ENCODE measurements at places on chromosomes 4 and X.

DNA sequence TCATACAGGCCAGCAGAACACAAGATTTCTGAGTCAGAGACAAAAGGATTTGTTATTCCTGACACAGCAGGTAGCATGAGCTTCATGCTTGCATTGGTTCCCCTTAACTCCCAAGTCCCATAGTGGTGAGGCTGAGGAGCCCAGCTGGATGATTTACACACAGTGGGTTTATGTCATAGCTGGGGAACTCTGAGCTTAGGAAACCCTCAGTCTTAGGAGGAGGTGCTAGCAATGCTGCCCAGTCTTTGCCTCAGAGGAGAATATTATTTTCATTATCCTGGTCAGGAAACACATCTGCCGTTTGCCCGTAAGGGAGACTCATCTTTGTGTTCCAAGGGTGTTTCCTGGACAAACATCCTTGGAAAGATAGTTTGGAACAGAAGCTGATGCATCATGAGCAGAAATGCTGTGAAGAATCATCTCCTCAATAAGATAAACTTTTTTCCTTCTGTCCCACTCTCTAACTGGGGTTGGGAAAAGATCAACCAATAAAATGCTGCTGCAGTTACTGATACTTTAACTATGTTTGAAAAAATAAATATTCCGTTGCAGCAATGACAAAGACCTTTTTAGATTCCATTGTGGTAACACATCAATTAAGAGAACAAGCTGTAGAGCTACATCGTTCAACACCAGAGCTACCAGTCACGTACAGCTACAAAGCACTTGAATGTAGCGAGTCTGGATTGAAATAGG lies 146.8 kb downstream of the DCLK2 start:
- DNase-seq = no peak

DNA sequence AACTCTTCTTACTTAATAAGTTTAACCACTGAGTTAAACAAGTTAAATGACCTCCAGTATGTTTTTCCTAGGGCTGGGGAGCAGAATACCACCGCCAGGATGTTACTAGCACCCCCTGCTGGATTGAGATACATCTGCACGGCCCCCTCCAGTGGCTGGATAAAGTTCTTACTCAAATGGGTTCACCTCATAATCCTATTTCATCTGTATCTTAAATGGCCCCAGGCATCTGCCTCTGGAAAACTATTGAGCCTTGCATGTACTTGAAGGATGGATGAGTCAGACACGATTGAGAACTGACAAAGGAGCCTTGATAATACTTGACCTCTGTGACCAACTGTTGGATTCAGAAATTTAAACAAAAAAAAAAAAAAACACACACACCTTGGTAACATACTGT lies 61.5 kb upstream of the MMAA start:
- DNase-seq = peak; percentile 83

- no peak for DNase-seq
Observed at GRCh38 chrX:153411255-153411987, at the start of gene ZFP92. TSS of gene ZFP92 (plus strand) at chrX:153411472. CDS start at chrX:153418323, 6,851 bp downstream.

- no peak for DNase-seq
Observed at GRCh38 chr4:6494431-6495295, 22.2 kb upstream of the PPP2R2C start.

- DNase-seq = no peak
Observed at GRCh38 chr4:10589321-10589720, 95.2 kb downstream of the CLNK start.

DNA sequence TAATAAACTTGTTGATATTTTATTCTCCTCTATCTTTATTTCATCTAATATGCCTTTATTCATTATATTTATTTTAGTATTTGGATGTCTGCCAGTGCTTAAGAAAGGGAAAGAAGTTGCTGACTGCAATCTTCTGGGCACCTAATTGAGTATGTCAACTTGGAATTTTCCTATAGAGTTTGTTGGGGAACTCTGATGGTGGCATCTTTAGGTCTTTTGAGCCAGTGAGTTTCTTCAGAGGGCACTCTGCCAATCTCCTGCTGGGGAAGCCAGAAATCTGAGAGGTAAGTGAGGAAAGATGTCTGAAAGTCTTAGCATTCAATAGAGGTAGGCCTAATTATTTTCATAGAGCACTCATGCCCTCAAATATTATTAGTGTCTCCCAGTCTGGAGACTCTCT lies 475.0 kb downstream of the GABRG1 start:
- DNase-seq = no peak

GRCh38 chrX:55135171-55135570 lies 46.4 kb downstream of the PAGE2 start:
- DNase-seq = no peak

DNA sequence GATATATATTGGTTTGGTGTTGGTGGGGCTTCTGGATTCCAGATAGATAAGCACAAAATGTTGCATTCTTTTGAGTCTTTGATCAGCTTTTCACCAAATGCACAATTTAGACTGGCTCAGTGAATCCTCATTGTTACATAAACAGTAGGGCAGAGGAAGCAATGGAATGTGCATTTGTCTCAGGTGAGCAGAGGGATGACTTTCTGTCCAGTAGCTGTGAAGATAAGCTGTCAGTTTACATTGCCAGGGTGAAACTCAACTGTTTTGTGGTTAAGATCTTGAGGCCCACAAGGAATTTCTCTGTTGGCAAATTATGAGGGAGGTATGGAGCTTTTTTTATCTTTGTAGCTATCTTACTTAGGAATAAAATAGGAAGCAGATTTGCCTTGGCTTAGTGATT lies 168.0 kb downstream of the GALNTL6 start:
- no peak for DNase-seq

- DNase-seq = no peak
Observed at GRCh38 chr4:10117359-10118047, 904 bp upstream of the WDR1 start.

- no peak for DNase-seq
Observed at GRCh38 chr4:138103597-138104283, 138.4 kb downstream of the SLC7A11 start.

DNA sequence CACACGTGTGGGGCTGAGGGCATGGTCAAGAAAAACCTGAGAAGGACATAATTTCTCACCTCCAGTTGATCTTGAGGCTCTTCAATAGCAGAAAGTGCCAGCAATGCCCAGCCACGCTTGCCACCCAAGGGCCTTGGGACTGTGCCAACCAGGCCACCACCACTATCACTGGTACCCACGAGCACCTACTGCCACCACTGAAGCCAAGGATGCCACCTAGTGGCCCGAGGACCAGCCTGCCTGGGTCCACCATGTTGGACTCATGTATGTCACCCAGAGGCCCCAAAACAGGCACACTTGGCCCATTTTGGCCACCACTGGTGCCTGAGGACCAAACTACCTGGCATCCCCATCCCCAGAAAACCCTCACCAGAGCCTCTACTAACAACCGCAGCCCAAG lies 191.8 kb downstream of the ADAM29 start:
- DNase-seq = no peak

DNA sequence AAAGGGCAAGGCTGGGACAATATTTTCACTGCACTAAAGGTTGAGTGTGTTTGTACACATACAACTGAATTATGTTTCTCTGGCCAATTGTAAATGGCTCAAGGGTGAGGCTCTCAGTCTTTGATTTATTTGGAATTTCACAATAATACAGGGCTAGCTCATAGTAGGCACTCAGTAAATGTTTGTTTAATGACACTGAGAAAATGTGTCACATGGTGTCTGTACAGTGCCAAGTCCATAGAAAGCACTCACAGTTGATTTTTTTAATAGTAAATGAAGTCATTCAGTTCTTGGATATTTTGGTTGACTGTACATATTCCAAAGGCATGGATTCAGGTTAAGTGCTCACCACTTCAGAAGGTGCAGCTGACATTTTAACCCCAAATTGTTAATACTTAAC lies 176.4 kb downstream of the IL1RAPL2 start:
- no peak for DNase-seq

All from keratinocyte (primary cell).